Foreskin fibroblast (primary cell): ENCODE measurements at places on chromosomes 13 and 19.

GRCh38 chr13:31056644-31057271 is 104.9 kb downstream of the HSPH1 start:
- peak; percentile 42 for DNase-seq

DNA sequence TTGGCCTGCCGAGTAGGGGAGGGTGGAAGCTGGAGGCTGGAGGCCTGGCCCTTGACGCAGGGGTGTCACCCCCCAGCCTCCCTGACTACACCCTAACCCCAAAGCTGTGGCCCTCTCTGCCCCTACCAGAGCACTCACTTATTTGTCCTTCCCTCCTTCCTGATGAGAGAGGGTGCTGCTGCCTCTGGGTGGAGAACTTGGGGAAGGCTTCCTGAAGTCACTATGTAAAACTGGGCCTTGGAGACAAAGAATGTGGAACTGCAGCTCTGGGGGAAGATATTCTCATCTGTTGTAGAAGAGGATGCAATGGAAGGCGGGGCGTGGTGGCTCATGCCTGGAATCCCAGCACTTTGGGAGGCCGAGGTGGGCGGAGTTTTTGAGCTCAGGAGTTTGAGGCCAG is 485.2 kb downstream of the ZNF536 start:
- no peak for DNase-seq

GRCh38 chr19:49687566-49688316 is 1.7 kb upstream of the ADM5 start:
- no peak for DNase-seq

DNA sequence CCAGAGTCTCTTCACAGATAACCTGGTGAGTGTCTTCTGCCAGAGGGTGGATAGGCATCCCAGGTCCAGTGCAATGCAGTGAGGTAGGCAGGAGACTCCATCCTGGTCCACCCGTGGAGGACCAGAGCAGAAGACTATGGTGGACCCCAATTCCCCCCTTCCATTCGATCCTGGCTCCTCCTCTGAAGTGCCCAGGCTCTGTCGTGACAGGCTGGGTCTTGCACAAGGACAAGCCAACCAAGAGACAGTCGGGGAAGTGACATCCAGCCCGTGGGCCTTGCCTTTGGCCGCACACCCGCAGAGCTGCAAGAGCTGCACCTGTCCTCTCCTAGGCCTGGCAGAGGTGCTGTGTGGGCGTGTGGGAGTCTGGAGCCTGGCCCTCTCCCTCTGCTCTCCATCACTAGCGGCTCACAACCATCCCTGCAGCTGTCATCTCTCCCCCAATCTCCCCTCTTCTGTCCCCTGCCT is 3.1 kb downstream of the ZNF784 start:
- no peak for DNase-seq

- peak; percentile 62 for DNase-seq
Observed at GRCh38 chr13:98528663-98529064, 48.2 kb downstream of the STK24 start.

DNA sequence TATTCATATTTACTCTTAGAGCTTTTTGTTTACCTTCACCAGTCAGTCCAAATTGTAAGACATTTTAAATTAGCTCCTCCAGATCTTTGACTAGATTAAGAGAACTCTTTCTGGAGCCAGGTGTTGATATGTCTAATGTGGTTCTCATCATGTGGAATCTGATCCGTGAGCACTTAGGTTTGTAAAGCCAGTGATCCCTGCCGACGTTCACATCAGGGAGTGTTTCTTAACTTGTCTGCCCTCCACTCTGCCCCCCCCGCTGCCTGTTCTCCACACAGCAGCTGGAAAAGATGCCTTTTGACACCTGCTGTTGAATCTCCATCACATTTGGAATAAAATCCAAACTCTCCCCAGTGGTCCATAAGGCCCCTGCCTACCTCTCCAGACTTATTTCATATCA is 17.7 kb downstream of the METTL21C start:
- no peak for DNase-seq

DNA sequence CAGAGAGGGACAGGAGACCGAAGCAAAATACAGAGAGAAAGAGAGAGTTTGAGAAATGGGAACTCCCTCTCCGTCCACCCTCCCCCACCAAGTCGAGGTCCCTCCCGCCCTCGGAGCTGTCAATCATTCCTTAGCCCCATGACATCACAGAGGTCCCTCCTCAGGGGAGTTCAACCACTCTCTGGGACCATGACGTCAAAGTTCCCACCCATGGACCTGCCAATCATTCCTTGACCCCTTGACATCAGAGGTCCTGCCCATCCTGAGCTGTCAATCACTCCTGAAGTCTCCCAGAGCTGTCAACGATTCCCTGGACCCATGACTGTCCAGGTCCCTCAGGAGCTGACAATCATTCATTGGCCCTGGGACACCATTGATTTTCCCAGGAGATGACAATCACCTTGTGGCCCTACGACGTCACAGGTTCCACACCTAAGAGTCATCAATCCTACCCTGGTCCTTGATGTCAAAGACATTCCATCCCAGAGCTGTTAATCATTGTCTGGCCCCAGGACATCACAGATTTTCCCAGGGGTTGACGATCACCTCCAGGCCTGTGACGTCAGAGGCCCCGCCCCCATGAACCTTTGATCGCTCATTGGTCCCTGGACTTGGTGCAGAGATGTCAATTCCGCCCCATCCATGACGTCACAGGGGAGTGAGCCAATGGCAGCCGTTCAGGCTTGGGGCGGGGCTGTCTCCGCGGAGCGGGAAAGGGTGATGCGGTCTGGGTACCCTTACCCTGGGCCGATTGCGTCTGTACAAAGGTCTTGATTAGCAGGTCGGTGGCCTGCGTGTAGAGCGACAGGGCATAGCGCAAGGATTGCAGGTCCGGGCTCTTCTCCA is 61.7 kb downstream of the COLGALT1 start:
- no peak for DNase-seq

- no peak for DNase-seq
Observed at GRCh38 chr13:53201454-53202225, 173.0 kb downstream of the OLFM4 start.

DNA sequence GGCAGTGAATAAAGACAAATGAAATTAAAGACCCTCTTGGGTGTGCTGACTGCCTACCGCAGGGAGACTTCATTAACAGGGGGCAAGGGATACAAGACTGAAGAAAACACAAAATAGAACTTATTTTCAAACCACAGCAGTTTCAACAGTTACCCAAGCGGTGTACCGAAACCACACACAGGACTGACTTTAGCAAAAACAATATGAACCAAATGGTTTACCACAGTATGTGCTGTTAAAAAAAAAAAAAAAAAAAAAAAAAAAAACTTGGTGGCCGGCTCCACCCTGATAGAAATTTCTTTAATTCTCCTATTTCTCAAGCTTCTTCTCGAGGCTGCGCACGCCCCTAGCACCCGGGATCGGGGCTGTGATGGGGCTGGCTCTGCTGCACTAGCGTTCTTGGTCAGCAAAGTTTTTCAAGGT is 42.6 kb downstream of the KLF2 start:
- DNase-seq: no peak

- no peak for DNase-seq
Observed at GRCh38 chr19:49818649-49819370, 721 bp downstream of the MED25 start.

GRCh38 chr19:48560095-48560530 is 8.1 kb downstream of the SULT2B1 start:
- peak; percentile 12 for DNase-seq

DNA sequence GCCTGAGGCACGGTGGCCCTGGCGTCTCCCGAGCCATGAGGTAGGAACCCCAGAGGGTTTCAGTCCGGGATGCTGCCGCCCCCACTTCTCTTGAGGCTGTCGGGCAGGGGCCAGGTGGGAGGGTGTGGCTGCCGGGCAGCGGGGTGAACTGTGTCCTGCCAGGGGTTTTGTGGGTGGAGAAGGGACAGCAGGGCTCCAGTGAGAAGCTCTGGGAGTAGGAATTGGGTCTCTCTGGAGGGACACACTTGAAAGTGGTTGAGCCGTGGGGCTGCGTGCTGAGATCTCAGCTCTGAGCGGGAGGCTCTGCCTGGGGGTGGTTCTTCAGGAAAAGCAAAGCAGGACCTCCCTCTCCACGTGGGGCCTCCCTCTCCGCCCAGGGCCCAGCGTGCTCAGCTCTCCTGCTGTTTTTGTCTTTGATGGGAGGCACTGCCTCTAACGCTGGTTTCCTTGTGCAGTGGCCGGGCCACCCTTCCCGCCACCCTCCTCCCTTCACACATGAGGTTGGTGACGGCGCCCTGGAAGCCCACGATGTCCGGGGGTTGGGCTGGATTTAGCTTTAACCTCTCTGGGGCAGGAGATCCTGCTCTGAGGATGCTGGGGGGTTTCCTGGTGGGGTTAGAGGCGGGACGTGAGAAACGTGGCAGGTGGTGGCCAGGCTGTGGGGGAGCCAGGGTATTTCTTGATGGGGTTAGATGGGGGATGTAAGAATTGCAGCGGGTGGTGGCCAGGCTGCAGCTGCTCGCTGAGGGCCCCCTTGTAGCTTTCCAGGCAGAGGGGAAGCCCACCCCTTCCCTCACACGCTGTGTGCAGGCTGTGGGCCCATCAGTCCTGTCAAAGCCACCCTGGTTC is 15.3 kb upstream of the ZNF554 start:
- no peak for DNase-seq

DNA sequence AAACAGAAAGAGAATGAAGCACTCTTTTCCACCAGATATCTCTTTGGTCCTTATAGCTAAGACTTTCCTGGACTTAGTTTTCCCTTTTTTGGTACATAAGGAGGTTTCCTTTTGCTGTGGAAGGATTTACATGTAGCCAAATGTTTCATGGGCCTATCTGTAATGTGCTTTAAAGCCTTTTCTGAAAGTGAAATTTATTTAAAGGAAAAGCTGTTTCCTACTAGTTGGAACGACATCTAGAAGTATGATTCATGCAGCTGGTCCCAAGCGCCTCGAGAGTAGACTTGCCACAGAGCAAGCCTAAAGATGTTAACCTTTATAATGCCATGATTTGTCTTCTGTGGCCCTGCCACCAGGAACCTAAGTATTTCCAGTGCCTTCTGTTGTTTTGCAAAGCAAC is 390.3 kb downstream of the DLEU7 start:
- DNase-seq: peak; percentile 20

DNA sequence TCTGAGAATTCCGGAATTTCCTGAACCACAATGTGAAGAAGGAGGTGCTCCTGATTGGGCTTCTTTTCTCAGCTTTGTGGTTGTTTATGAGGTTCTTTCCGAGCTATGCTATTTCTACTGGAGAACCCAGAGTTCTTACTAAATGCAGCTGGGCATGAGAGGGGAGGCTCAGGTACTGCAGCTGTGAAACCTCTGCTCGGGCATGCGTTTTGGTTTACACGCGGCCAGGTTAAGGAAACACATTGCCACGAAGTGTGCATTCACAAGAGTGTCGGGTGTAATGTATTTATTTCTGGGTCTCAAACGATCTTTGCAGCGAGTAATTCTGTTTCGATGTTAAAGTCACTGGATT is 661 bp upstream of the MIR17HG start:
- peak; percentile 35 for DNase-seq

GRCh38 chr19:19463348-19464117 is 51.8 kb downstream of the TSSK6 start:
- peak; percentile 74 for DNase-seq

DNA sequence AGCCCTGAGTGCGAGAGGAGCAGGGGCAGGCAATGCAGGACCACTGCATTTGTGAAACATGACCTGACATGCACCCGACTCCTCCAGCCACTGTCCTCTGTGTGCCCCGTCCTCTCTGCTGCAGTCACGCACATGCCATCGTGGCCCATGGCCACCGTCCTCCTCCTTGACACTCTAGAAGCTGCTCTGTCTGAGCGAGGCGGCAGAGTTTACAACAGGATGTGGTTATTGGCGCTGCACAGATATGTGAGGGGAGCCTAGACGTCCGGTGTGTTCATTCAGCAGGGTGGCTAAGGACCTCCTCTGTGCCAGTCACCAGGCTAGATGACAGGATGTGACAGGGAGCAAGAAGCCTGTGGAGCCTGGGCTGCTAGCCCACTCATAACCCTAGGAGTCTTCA is 277.8 kb downstream of the FOXO1 start:
- DNase-seq: peak; percentile 44

DNA sequence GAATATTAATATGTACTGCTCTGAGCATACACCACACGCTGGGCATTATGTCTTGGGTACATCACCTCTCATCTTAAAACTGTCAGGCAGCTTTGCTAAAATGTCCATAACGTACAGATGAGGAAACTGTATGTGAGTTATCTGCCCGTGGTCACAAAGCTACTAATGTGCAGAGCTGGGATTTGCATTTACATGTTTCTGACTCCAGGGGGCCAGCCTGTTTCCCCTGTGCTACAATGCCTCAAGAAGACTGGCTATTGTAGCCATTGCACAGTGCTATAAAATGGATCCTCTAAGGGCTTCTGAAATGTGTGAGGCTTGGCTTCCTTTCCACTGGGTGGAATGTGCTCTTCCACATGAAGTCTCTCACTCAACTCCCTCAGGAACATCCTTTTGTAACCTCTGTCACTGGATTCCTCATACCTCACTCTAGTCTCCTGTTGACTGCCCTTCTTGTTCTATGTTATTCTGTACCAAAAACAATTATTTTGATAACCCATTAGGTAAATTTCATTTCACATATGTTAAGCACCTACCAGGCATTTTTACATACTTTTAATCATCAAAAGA is 95.6 kb upstream of the HTR2A start:
- peak; percentile 11 for DNase-seq

DNA sequence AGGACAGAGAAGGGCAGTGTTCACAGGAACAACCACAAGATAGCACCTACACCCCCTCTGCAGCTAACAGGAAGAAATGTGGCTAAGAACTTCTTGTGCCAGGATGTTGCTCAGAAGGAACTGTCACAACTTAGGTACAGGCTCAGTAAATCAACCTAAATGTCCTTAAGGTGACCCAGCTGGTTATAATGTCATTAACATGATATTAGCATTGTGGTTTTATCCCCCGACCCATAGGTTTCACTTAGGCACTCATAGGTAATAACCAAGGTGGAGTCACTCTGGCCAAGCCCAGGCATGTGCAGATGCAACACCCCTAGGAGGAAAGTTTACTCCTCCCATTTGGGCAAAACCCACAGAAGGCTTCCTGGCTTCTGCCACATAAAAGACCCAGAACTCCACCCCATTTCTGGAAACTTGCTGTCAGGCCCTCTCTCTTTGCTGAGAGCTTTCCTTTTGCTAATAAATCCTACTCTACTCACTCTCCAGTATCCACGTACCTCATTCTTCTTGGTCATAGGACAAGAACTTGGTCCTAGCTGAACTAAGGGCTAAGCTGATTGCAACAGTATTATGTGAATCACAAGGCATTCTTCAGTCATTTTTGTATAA is 951.3 kb downstream of the SLITRK5 start:
- no peak for DNase-seq

DNA sequence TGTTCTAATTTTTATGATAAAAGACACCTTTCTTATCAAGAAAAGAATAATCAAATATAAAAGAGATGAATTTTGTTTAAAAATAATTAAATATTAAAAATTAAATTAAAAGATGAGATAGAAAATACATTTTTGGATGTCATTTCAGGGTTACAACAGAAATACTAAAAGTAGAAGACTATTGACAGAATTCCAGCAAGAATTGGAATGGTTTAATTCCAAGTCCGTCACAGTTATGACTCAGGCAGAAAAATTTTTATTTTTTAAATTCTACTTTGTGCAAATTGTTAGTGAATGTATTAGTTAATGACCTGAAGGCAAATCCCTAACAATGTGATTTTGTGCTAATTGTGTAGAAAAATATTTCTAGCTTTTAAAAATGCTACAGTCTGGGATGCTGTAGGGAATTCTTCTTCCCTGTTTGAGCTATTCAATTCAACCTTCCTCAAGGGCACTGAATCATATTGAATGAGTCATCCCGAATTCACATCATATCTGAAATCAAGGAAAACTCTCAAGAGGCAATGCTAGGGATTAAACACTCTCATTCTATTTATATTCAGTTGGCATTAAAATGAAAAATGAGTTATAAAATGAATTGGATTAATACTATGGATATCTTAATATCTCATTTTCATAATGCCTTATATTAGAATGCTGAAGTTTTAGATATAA is 633.5 kb upstream of the ATXN8OS start:
- no peak for DNase-seq
